ENCODE measurements at places on chromosomes 5 and 9.
A peak's percentile ranks its signal among the peaks of the same experiment; 100 is the strongest.

GRCh38 chr5:115456056-115456455 is 88.5 kb downstream of the FEM1C start:
- no peak for DNase-seq

GRCh38 chr5:9098990-9099389 is 446.9 kb downstream of the SEMA5A start:
- DNase-seq, result no peak

- no peak for DNase-seq
These were observed 285.7 kb upstream of the ANKRD55 start for GRCh38 chr5:56518820-56519219.

DNA sequence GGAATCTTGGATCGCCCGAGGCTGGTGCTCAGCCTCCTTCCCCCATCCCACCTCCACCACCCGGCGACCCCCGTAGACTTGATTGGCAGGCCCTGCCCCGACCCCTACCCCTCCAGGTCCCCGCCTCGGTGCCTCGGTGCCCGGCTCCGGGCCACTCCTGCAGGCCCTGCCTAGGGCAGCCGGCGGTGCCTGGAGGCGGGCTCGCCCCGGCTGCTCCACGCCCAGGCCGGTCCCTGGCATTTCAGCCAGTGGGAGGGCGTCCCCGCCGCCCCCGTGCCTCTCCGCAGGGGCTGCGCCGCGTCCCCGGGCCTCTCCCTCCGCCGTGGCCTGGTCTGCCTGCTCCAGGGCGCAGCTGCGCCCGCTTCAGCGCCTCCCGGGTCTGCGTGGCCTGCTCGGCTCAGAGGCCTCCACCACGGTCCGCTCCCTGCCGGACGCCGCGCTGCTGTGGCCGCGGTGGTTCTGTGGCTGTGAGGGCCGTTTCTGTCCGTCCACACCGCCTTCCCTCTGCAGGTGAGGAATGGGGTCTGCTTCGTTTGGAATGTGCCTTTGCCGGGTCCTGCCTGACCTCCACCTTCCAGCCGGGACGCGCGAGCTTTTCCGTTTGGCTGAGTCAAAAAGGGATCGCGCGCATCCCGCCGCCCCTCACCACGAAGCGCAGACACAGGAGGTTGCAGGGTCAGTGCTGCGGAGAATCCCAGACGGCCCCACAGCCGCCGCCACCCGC is 48.3 kb upstream of the IRX4 start:
- peak; percentile 7 for DNase-seq

- no peak for DNase-seq
These were observed 116.1 kb upstream of the SPOCK1 start for GRCh38 chr5:137615171-137615775.

- DNase-seq, result no peak
These were observed 205.0 kb downstream of the DOCK8 start for GRCh38 chr9:419571-420171.

GRCh38 chr5:116865651-116866050 is 291.0 kb upstream of the SEMA6A start:
- no peak for DNase-seq

DNA sequence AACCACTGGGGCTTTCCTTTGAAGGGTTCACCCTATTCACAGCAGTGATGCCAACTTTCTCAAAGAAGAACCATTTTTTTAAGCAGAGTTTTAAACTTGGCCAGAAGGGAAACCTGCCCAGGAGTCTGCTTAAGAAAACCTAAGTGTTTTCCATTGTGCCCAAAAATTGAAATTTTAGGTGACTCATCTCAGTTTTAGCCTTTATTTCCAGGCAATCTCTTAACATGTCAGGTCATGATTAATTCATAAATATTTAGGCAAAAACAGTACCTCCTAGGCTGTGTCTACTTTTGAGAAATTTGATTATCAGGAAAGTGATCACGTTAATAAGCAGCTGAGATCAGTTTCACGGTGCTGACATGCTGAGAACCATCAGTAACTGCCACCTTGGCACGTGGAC is 61.9 kb downstream of the TLE1 start:
- DNase-seq, result no peak

GRCh38 chr9:129446828-129447550 is 173.9 kb downstream of the C9orf50 start:
- peak; percentile 66 for DNase-seq

DNA sequence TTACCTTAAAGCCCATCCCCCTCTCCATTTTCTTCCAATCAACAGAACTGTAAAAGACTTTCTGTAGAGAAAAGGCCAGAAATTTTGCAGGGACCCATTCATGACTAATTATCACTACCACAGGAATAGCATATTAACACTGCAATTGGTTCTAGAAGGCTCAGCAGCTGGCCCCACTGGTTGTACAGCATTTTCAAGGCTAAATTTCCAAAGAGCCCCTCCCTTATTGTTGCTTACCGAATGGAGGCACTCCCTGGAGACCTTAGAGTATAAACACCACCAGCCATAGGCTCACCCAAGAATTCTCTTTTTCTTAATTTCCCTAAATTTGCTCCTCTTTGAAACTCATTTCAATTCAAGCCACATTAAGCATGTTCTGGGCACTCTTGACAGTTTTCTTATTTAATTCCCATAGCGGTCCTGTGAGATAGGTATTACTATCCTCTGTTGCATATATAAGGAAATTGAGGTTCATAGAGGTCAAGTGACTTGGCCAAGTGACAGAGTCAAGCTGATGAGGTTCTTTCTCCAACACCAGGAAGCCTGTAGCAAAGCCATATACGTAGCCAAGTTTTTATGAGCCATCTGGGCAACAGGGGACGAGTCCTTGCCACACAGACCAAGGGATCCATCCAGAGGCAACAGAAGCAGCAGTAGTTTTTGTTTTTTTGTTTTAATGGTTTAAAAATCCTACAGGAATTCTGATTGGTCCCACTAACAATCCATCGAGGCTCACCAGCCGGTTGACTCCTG is 83.9 kb upstream of the NR5A1 start:
- DNase-seq, result no peak

DNA sequence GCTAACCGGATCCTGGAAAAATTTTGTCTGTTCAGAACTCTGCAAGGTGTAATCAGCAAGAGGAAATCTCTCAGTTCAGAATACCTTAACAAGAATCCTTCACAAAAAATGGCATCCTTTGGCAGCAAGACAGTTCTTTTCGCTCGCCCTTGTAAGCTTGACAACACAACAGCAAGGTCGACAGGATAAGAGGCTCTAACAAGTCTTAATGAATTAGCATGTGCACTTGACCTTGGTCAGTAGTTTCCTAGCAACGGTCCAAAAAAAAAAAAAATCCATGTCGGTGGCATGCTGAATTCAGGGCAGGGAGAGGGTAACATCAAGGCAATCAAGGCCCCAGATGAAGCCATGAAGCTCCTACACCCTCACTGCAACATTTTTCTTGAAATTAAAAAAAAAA is 172.8 kb downstream of the APBA1 start:
- DNase-seq, result no peak

DNA sequence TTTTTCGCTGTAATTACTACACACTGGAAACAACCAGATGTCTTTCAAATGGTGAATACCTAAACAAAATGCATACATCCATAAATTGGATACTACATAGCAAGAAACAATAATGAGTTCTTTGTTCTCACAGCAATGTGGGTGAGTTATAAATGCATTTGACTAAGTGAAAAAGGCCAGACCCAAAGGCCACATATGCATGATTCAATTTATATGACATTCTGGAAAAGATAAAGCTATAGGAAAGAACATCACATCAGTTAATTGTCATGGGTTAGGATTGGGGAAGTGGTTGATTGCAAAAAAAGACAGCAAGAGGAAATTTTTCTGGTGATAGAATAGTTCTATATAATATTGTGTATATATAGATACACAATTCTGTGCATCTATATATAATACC is 198.9 kb downstream of the CYLC2 start:
- DNase-seq, result no peak

DNA sequence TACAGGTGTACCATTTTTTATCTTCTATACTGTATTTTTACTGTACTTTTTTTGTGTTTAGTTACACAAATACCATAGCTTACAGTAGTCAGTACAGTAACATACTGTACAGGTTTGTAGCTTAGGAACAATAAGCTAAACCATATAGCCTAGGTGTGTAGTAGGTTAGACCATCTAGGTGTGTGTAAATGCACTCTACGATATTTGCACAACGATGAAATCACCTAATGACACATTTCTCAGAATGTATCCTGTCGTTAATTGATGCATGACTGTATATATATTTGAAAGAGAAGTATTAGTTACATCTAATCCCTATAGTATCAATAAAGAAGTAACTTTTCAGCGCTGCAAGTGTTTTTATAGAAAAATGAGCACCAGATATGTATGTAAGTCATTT is 138.8 kb downstream of the TRPM6 start:
- no peak for DNase-seq

GRCh38 chr5:117681431-117682254 is 1107.0 kb upstream of the SEMA6A start:
- no peak for DNase-seq

DNA sequence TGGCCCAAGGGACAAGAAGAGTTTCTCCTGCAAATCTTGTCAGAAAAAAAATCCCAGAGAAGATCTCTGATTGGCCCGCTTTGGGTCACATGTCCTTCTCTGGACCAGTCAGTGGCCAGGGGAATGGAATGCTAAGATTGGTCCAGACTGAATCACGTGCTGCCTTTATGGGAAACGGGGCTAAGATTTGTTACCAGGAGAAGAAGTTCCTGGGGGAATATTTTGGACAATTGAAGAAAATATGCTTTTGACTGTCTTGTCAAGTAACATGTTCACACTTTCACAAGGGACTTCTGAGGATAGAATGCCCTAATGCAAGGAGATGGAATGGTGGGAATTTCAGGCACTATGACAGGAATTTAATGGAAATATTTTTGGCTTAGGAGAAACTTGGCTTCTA is 74.1 kb upstream of the SH3PXD2B start:
- DNase-seq, result no peak

GRCh38 chr9:18855656-18856055 is 177.4 kb downstream of the SAXO1 start:
- DNase-seq, result no peak

DNA sequence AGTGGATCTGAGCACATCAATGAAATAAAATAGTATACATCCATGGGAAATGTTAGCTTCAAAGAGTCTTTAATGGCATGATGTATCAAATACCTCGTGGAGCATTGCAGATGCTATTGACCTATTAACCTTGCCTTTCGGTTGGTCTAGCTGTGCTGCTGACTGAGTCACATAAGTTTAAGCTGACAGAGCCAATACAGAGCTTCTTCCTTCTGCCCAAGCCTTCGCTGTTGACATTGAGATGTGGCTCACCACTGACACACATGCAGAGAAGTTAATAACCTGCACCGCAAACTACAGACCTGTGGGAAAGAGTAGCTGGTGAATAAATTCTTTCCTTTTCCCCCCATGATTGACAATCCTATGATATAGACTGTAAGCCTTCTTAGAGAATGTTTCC is 78.2 kb downstream of the LURAP1L start:
- no peak for DNase-seq

- DNase-seq, result peak; percentile 5
These were observed 649.1 kb downstream of the BNC2 start for GRCh38 chr9:16221366-16221765.

DNA sequence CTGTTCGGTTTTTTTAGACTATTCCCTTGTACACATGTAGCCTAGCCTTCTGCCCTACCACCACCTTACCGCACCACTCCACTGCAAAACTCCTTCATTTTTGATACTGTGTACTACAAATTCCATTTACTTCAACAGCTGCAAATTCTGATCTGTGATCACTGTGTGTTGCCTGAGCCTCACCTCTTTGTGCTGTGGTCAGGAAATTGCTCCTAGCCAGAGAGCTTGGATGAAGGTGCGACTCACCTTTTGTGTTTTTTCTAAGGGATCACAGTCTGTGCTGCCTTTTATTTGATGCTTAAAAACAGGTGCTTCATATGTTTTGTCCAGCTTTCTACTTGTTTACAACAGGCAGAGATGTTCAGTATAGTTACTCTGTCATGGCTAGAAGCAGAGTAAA is 31.5 kb downstream of the CSNK1G3 start:
- no peak for DNase-seq

DNA sequence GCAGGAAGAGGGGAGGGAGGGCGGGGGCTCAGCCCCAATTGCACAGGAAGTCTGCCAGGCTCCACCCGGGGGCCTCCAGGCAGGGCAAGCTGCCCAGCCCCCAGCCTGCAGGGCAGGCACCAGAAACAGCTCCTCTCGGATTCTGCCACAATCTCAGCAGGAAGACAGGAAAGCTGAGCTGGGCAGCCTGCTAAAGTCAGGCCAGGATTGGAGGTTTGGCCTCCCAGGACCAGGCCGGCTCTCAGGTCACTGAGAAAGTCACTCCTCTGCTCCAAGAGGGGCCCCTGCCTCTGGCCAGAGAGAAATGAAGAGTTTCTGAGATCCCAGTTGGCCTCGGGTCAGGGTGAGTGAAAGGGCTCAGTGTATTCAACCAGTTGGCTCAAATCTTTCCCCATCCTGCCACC is 54.6 kb upstream of the STXBP1 start:
- no peak for DNase-seq

GRCh38 chr5:27158775-27159174 is 120.4 kb upstream of the CDH9 start:
- no peak for DNase-seq

GRCh38 chr9:88184976-88185375 is 46.7 kb upstream of the SPATA31C2 start:
- no peak for DNase-seq

DNA sequence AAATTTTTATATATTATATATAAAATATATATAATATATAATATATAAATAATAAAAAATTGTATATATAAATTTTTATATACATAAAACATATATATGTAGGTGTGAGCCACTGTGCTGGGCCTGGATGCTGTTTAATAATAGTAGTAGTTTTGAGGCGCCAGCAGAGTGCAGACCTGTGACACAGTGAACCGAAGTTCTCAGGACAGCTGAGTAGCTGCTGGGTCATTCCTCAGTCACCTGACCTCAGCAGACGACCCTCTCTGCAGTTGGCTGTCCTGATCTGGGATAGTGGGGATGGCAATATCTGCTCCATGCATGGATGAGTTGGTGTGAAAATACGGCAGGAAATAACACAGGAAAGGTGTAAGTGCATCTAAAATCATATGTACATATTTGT is 3.3 kb upstream of the SNX18 start:
- no peak for DNase-seq

GRCh38 chr5:127602481-127602880 is 46.4 kb upstream of the CTXN3 start:
- DNase-seq, result no peak

GRCh38 chr5:173891308-173892116 is 3.4 kb downstream of the CPEB4 start:
- peak; percentile 22 for DNase-seq

DNA sequence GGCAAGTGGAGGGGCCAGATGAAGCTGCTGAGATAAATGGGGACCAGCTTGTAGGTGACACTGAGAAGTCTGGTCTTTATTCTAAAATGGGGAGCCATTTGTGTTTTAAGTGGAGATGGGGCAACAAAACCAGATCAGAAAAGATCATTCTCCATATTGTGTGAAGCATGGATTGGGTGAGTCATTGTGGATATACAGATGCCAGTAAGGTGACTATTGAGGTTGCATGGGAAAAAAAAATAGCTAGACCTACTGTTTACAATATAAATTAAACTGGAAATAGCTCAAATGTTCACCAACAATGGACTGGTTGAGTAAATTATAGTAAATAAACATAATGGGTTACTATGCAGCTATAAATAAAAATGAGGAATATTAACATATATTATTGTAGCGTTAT is 5.4 kb upstream of the MAP1B start:
- DNase-seq, result no peak

GRCh38 chr5:37198842-37199241 is 50.3 kb downstream of the CPLANE1 start:
- DNase-seq, result no peak

GRCh38 chr9:94611638-94612068 is 18.0 kb upstream of the FBP2 start:
- no peak for DNase-seq

GRCh38 chr9:90813523-90813922 is 11.9 kb downstream of the SYK start:
- no peak for DNase-seq
